NCI-H82 (cell line): ENCODE measurements at places on chromosomes 1 and 21.
A peak's percentile ranks its signal among the peaks of the same experiment; 100 is the strongest.

GRCh38 chr1:96927125-96927524 lies 205.5 kb downstream of the PTBP2 start:
- DNase-seq = no peak

GRCh38 chr1:166063701-166064100 lies 103.1 kb downstream of the FAM78B start:
- DNase-seq = no peak

- DNase-seq = no peak
These were observed 100.5 kb downstream of the AK5 start for GRCh38 chr1:77382366-77382765.

GRCh38 chr1:92934395-92935378 lies 26.6 kb downstream of the DIPK1A start:
- peak; percentile 62 for DNase-seq
